ENCODE measurements at places on chromosomes 7 and 10.

GRCh38 chr10:130160775-130161174, 24.6 kb downstream of the GLRX3 start:
- no peak for DNase-seq

- no peak for DNase-seq
These were observed 64.8 kb upstream of the SEPHS1 start for GRCh38 chr10:13412894-13413293.

- no peak for DNase-seq
These were observed 3.4 kb downstream of the CALHM2 start for GRCh38 chr10:103448746-103449145.

DNA sequence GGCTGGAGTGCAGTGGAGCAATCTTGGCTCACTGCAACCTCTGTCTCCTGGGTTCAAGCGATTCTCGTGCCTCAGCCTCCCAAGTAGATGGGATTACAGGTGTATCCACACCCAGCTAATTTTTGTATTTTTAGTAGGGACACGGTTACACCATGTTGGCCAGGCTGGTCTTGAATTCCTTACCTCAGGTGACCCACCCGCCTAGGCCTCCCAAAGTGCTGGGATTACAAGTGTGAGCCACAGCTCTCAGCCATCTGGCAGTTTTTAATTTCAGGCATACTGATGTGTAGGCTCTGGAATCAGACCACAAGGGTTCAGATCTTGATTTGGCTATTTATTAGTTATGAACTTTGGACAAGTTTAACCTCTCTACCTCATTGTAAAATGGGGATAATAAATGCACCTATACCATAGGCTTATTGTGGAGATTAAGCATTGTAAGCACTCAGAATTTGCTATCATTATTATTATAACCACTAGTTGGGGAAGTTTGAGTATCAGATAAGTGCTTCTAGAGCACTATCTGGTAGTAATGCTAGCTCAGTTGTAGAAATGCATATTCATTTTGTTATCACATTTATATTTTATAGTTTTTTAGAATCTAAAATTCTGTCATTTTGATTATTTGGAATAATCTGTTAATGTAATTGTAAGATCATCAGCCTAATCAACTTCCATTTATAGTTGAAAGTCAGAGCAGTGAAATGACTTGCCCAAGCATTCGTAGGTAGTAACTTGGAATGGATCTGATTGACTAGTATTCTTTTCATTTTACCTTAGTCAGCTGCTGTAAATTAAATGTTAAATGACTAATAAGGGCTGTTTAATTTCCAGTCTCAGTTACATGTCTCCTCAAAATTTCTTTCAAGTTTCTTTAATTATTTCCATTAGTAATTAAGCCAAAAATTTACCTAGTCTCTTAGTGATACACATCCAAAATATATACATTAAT, 22.5 kb downstream of the KMT2E start:
- no peak for DNase-seq

DNA sequence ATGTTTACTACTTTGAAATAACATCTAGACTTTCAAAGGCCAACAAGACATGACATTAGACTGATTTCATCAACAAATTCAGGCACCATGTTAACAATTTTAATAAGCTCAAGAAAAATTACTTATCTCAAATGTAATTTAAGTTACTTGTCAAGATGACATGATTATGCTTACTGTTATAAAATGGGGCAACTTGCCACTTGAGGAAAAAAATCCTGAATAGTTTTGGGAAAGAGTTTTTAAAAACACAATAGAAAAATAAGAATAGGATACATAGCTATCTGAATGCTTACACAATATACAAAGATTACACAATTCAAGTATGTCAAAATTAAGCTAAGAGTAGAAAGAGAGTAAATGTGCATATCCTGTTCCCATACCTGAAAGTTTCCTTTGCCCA, 85.4 kb downstream of the RNF32 start:
- DNase-seq = no peak

GRCh38 chr7:101636822-101637623, 7.9 kb upstream of the MYL10 start:
- DNase-seq = no peak

GRCh38 chr10:104903433-104903832, 262.3 kb downstream of the SORCS3 start:
- DNase-seq = no peak

DNA sequence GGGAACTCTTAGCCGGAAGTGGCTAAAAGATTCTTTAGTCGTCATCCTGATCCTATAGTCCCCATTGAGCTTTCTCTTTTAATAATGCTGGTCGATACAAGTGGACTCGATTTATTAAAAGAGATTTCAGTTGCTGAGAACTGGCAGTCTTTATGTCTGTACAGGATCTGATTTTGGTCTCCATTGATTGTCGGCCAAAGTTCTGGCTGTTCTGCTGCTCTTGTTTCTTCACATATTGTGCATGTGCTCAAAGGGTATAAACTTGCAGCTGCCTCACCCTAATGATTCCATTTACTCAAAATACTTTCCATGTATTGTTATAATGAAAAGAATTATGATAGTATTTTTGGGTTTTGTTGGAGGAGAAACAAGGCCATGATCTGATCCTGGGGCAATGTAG, 100.7 kb upstream of the CTTNBP2 start:
- no peak for DNase-seq

DNA sequence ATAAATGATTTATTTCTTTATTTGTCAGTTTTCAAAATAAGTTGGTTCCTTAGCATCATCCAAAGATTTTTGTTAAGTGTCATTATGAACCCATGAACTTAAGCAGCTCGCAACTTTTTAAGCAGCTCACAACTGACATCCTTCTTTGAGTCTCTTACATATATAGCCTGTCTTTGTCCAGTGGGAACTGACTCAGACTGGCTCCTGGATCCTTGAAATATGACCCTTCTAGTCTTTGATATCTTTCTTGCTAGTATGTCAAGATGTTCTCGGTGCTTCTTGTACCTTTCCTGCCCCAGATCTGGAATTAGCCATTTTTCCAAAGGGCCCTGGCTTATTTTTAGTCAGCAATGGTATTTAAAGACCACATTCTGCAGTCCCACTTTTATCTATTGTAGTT, 53.9 kb upstream of the ARID5B start:
- no peak for DNase-seq

DNA sequence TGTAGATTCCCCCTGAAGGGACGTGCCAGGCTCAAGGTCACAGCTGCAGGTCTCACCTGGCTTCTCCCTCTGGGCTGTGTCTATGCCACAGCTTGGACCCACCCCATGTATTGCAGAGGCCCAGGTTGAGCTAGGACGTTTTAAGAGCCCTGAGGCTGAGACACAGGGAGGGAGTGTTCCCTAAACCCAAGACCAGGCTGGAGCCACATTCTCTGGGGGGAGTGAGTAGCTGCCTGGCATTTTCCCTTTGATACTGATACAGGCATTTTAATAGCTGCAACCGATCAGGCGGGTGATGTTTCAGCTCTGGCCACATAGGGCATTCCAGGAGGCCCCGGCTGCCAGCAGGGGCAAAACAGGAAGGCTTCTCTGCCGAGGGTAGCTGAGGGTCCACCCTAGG, 13.4 kb downstream of the COL13A1 start:
- DNase-seq = no peak

DNA sequence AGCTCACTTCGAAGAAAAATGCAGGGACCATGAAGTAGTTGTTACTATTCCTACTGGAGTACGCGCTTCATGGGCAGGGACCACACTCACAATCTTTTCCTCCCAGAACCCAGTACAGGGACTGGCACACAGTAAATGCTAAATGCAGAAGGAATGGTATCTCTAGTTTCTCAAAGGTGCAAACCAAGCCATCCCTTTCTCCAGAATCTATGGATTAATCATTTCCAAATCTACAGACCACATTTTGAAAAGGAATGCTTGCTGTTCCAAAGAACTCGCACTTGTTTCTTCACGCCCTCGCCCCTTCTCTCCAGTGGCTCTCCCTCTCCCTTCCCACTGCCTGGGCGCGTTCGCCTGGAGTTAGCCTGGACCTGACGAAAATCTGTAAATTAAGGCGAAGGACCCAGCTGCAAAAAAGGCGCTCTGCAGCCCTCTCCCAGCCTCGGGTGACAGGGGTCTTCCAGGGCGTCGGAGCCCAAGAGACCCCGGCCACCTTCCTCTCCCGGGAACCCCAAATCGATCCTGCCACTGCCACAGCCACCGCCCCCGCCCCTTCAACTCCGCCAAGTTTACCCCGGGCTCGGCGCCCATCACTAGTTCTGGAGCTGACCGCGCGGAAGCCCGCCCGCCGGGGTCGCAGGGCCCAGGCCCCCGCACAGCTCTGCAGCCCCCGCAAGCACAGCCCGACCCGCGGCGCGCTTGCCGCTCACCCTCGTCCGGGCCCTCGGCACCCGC, 527 bp downstream of the PDIA4 start:
- DNase-seq = no peak

DNA sequence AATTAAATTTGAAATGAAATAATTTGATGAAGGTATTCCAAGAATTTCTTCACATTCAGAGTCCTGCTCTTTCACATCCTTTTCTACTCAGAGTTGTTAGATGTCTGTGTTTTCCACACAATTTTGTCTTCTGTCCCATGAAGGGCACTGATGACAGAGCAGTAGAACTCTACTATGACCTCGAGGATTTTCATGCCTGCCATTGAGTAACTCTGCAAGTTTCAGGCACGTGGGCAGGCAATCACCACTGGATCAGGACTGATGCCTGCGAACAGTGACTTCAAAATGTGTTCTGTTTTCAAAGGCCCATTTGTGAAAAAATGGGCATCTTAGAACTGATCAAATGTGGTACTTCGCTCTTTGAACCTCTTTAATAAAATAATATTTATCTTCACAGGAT, 91.1 kb downstream of the CDK6 start:
- DNase-seq = no peak

GRCh38 chr7:24540956-24541355, 32.3 kb upstream of the PALS2 start:
- DNase-seq = no peak

DNA sequence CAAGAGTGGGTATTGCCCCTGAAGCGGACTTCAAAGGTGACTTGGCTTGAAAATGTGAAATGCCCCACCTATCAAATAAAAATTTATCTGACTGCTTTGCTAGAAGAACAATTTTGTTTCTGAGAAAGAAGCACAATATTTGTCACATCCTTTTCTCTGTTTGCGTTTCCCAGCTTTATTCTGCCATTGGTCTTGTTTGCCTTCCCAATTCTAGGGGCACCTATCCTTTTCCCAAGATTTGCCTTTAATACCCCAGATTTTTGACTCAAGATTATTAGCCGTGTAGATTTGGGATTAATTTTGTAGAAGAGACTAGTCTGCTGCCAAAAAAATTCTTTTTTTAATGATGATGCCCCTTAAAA, 110.2 kb upstream of the LRGUK start:
- DNase-seq = no peak

GRCh38 chr10:19164461-19164860, 115.9 kb downstream of the MALRD1 start:
- no peak for DNase-seq

DNA sequence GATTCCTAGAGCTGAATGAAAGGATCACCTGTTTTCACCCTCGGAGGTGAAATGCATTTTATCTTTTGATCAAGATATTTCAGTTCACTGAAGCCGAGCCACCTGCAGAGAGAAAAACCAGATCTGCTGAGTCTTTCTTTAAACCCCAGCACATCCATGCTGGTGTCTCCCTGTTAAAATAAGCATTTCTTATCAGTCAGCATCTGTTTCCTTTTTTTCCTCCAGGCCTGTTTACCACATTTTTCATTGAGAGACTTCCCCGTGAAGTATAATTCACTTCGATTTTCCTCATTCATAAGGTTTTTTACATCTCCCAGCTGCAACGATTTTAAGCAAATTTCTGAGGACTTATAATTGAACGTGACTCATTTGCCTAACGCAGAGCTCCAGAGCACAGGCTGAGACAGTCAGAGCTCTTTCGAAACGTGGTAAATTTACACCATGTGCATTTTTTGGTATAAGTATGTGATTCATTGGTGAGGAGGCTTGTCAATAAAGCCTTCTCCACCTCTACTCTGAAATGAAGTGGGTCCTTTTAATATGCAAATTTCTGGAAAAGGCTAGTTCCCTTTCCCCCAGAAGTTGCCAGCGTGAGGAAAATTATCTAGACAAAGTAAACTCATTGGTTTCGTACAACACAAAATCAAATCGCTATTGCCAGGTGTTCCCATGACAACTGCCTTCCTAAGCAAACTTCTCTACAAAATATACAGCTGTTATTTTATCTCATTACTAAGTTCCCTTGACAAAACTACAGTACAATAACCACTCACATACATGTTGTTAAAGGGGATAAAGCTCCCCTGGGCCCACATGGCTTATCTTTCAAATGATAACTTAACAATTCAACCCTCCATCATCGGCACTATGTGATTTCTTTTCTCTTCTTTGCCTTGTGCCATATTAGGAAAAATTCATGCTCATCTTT, 374.8 kb upstream of the AKR1E2 start:
- no peak for DNase-seq

DNA sequence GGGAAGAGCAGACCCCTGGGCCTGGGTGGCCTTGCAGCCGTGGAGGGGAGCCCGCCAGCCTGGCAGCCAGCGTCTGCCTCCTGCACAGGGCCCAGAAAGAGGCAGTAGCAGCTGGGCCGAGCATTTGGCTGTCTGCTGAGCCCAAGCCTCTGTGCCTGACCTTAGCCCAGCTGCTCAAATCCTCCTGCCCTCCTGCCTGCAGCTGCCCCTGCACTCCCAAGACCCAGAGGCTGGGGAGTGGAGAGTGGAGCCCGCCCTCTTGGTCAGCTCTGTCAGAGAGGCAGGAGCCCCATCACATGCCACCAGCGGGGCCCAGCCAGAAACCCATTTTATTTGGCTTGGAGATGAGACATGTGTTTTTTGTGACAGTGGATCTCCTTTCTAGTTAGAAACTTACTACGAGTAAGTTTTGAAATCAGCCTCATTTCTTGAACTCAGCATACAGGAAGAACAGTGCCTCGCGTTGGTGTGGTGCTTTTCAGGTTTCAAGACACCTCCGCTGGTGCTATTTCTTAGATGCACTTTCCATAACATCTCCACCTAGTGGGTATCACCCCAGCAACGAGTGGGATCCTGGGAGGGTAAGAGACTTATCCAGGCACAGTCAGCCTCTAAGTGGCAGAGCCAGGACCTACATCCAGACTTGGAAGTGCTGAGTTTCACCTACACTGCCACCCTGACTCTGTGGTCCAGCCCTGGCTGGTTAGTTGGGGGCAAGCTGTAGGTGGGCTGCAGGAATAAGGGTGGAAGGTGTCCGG, 477.1 kb downstream of the RPS24 start:
- no peak for DNase-seq

Measured in stimulated activated CD8-positive, alpha-beta memory T cell treated with anti-CD3 and anti-CD28 coated beads, Interleukin-4, amount 100 ng/mL, for 4 hours (primary cell).